ENCODE measurements at places on chromosomes 6 and 20. TPM values are rescaled to one million over a fixed set of nuclear protein-coding genes. Genes with fewer than 3 reads are reported as not detected.

DNA sequence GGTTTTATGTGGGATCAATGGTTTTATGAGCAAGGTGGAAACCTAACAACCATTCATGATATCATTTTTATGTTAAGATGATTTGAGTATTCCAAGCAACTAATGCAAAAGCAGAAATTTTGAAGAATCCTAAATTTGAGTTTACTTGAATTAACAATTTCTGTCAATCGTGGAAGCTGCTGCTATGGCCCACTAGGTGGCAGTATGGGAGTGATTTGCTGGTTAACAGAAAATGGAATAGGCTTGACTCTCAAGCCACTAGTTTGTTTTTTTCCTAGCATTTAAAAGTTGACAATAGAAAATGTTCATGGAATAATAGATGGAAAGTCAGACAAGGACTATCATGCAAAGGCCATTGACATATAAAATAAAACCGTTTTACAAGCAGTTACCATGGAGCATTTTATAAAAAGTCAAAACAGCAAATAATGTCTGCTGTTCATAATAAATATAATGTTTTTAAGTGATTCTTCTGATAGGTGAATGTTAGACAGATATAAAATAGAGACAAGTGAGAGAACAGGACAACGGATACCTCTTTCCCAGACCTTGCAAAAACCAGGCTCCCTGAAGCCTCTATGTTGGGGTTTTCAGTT, 43.0 kb upstream of the TMEM200A start:
- DNase-seq: peak; percentile 51
- no peaks in the 10 kb centered on the region for H3K27me3 ChIP-seq
- peaks cover 8% of the 10 kb centered on the region for H3K4me1 ChIP-seq
- no peak overlapping the region for H3K27ac ChIP-seq
- H3K4me3 ChIP-seq: no peak overlapping the region

DNA sequence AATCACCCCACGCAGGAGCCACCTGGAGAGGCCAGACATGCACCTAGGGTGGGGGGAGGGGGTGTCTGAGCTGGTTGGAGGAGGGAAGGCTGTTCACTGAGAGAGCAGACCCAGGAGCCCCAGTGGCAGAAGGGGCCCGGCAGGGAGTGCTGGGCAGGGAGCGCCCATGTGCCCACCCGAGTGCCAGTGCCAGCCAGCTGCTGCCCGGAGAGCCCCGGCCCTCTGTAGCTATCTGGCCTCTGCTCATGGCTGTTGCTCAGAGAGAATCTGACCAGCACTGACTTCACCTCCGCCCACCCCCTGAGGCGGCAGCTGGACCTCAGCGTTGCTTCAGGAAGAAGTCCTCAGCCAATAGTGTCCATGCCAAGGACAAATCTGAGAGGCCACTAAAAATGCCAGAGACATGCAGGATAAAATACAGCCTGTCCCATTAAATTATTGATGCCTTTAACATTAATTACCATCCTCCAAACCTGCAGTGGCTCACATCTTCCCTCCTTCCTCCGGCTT, 22.8 kb downstream of the SLC17A9 start:
- H3K4me1 ChIP-seq: peaks cover 7% of the 10 kb centered on the region
- H3K4me3 ChIP-seq: no peak overlapping the region
- no peak for DNase-seq
- H3K36me3 ChIP-seq: no peaks in the 10 kb centered on the region
- no peak overlapping the region for H3K27ac ChIP-seq

GRCh38 chr6:154306696-154307095, 49.9 kb downstream of the IPCEF1 start:
- no peaks in the 10 kb centered on the region for H3K36me3 ChIP-seq
- H3K4me3 ChIP-seq: no peak overlapping the region
- DNase-seq: no peak
- H3K27me3 ChIP-seq: no peaks in the 10 kb centered on the region
- H3K4me1 ChIP-seq: no peaks in the 10 kb centered on the region
- no peak overlapping the region for H3K27ac ChIP-seq

DNA sequence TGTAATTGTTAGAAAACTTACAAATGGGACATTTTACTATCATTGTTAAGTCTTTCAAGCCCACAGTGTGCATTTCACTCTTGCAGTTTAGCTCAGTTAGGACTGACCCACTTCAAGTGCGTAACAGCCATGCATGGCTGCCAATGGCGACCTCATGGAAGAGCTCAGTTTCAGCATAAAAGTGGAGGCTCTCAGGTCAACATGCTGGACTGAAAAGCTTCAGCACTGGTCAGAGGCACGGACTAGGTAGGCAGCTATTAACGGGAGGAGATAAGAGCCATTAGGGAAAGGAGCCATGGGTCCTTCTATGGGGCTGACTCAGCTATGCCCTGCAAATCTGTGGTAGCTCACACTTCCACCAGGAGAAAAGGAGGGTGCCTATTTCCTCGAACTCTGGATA, 101.8 kb downstream of the TTLL2 start:
- no peaks in the 10 kb centered on the region for H3K4me1 ChIP-seq
- no peak overlapping the region for H3K27ac ChIP-seq
- DNase-seq: no peak
- H3K36me3 ChIP-seq: no peaks in the 10 kb centered on the region
- no peaks in the 10 kb centered on the region for H3K27me3 ChIP-seq

DNA sequence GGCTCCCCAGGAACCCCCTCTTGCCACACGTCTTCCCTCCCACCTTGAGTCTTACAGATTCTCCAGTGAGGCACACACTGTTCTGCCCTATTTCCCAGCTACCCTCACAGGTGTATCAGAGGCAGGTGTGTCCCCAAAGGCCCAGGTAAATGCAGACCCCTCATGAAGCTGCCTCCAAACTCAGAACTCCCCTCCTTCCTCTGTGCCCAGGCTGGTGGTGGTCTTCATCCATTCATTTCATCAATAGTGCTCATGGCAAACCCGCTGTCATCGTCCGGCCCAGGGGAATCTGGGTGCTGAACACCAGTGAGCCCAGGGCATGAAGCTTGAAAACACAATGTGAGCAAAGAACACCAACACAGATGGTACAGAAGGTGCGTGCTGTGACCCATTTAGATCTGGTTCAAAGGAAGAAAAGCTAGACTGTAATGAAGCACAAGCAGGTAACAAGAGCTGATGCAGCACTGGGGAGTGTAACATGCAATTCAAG, 213.1 kb downstream of the SYNDIG1 start:
- no peak overlapping the region for H3K4me3 ChIP-seq
- DNase-seq: peak; percentile 12
- no peak overlapping the region for H3K27ac ChIP-seq
- no peaks in the 10 kb centered on the region for H3K4me1 ChIP-seq
- H3K36me3 ChIP-seq: no peaks in the 10 kb centered on the region
- H3K27me3 ChIP-seq: no peaks in the 10 kb centered on the region

Gene NRSN1
- total RNA-seq: not detected

Gene BNIP5
- 0.50 TPM for total RNA-seq

GRCh38 chr6:100633096-100633777, 168.5 kb upstream of the SIM1 start:
- H3K27me3 ChIP-seq: no peaks in the 10 kb centered on the region
- peak overlapping the region; percentile 65 for H3K27ac ChIP-seq
- no peaks in the 10 kb centered on the region for H3K36me3 ChIP-seq
- no peak overlapping the region for H3K4me3 ChIP-seq

DNA sequence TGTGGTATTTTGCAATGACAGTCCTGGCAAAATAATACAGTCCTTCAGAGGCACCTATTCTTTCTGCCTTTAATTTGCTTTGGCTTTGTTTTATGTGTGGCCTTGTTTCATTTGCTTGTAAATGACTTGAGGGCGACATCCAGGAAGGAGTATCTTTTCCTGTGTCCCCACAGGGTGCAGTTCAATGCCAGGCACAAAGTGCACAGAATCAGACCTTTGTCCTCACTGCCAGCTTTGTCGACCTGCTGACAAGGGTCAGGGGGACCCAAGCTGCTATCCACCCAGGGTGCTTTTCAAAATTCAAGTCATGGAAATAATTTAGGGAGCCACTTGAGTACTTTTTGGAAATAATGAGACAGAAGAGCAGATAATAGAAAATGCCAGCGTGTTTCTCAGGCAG, 37.0 kb upstream of the CDKN1A start:
- no peaks in the 10 kb centered on the region for H3K36me3 ChIP-seq
- DNase-seq: no peak
- H3K27me3 ChIP-seq: no peaks in the 10 kb centered on the region
- H3K4me3 ChIP-seq: no peak overlapping the region

Gene ARMH2
- not detected for total RNA-seq

GRCh38 chr20:41572010-41572572, 46.1 kb downstream of the CHD6 start:
- no peaks in the 10 kb centered on the region for H3K27me3 ChIP-seq
- no peak overlapping the region for H3K4me3 ChIP-seq

- H3K27me3 ChIP-seq: no peaks in the 10 kb centered on the region
- H3K36me3 ChIP-seq: no peaks in the 10 kb centered on the region
- no peak overlapping the region for H3K27ac ChIP-seq
Measured at GRCh38 chr20:12673352-12673751, 335.4 kb upstream of the SPTLC3 start.

- H3K27ac ChIP-seq: no peak overlapping the region
- no peak for DNase-seq
- no peaks in the 10 kb centered on the region for H3K36me3 ChIP-seq
Measured at GRCh38 chr6:128168244-128168643, 267.4 kb upstream of the THEMIS start.

- H3K36me3 ChIP-seq: no peaks in the 10 kb centered on the region
- DNase-seq: no peak
- no peaks in the 10 kb centered on the region for H3K27me3 ChIP-seq
- H3K4me1 ChIP-seq: no peaks in the 10 kb centered on the region
Measured at GRCh38 chr6:31180500-31180899, 10.0 kb upstream of the POU5F1 start.

DNA sequence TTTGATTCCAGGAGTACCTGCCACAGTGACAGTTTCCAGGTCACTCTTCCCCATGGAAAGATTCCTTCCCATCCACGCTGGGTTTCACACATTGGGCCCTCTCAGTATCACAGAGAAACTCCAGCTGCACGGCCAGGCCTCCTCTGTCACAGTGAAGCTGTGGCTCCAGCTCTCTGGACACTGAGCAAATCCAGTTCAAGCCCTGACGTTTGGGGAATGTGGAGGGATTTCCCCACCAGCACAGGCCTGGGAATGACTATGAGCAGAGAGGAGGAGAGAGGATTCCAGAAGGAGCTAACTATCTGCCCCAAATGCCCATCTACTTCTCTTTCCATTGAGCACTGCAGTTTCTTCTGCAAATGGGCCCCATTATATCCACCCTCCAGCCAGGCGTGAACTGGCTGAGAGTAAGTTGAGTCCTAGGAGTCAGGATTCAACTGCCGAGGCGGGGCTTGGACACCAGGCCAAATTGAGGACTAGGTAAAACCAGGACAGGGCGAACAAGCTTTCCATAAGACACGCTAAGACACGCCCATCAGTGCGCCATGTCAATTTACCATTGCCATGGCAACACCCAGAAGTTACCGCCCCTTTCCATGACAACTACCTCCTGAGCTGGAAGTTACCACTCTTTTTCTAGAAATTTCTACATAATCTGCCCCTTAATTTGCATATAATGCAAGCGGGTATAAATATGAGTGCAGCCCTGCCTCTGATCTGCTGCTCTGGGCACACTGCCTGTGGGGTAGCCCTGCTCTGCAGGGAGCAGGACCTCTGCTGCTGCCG, 9.2 kb upstream of the BNIP5 start:
- H3K27ac ChIP-seq: no peak overlapping the region
- H3K4me1 ChIP-seq: peaks cover 19% of the 10 kb centered on the region
- H3K36me3 ChIP-seq: no peaks in the 10 kb centered on the region
- DNase-seq: no peak
- no peaks in the 10 kb centered on the region for H3K27me3 ChIP-seq

GRCh38 chr20:926670-927069, 10.5 kb upstream of the ANGPT4 start:
- no peak overlapping the region for H3K4me3 ChIP-seq
- H3K36me3 ChIP-seq: no peaks in the 10 kb centered on the region
- no peaks in the 10 kb centered on the region for H3K27me3 ChIP-seq
- H3K27ac ChIP-seq: no peak overlapping the region
- no peaks in the 10 kb centered on the region for H3K4me1 ChIP-seq

- DNase-seq: peak; percentile 41
- H3K4me3 ChIP-seq: no peak overlapping the region
- no peaks in the 10 kb centered on the region for H3K27me3 ChIP-seq
- H3K36me3 ChIP-seq: no peaks in the 10 kb centered on the region
- no peaks in the 10 kb centered on the region for H3K4me1 ChIP-seq
- H3K27ac ChIP-seq: peak overlapping the region; percentile 39
Measured at GRCh38 chr6:53679446-53679933, 13.9 kb upstream of the KLHL31 start.

- DNase-seq: peak; percentile 63
- H3K4me1 ChIP-seq: no peaks in the 10 kb centered on the region
- no peak overlapping the region for H3K27ac ChIP-seq
- H3K27me3 ChIP-seq: no peaks in the 10 kb centered on the region
Measured at GRCh38 chr6:83055366-83055964, 10.2 kb downstream of the UBE3D start.

DNA sequence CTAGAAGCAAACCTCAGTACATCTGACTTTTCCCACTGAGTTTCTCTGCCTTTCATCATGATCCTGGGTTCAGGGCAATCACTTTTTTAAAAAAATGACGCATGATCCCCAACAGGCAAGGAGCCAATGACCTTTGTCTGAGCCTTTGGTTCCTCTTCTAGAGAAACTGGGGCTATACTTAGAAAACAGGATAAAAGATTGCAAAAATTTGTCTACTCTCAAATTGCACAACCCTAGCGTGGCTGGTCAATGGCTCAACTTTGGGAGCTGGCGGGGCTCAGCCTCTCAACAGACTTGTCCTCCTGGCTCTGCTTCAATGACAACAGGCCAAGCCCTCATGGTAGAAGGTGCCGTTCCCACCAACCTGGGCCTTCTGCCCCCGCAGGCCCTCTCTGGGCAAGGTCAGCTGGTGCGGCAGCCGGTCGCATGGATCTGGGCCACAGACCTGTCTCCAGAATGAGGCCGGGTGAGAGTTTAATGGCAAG, 48.7 kb downstream of the PDYN start:
- H3K36me3 ChIP-seq: no peaks in the 10 kb centered on the region
- no peak overlapping the region for H3K4me3 ChIP-seq
- DNase-seq: no peak
- H3K27me3 ChIP-seq: no peaks in the 10 kb centered on the region
- H3K27ac ChIP-seq: no peak overlapping the region

- H3K4me3 ChIP-seq: no peak overlapping the region
- no peaks in the 10 kb centered on the region for H3K27me3 ChIP-seq
- no peaks in the 10 kb centered on the region for H3K36me3 ChIP-seq
- no peak overlapping the region for H3K27ac ChIP-seq
- H3K4me1 ChIP-seq: no peaks in the 10 kb centered on the region
- DNase-seq: no peak
Measured at GRCh38 chr20:1811621-1812498, 83.3 kb upstream of the SIRPA start.

Gene MUC21
- total RNA-seq: not detected

Gene SMOC2
- 2.8 TPM for total RNA-seq

Gene SNX21
- total RNA-seq: 14.1 TPM

GRCh38 chr20:31617432-31618104, 12.5 kb downstream of the ID1 start:
- no peak overlapping the region for H3K4me3 ChIP-seq
- no peak for DNase-seq
- no peak overlapping the region for H3K27ac ChIP-seq
- H3K4me1 ChIP-seq: peaks cover 3% of the 10 kb centered on the region
- no peaks in the 10 kb centered on the region for H3K36me3 ChIP-seq
- no peaks in the 10 kb centered on the region for H3K27me3 ChIP-seq

Gene NKX2-2
- not detected for total RNA-seq

All from Caco-2 (cell line).